ENCODE measurements at places on chromosomes 16 and 17.

DNA sequence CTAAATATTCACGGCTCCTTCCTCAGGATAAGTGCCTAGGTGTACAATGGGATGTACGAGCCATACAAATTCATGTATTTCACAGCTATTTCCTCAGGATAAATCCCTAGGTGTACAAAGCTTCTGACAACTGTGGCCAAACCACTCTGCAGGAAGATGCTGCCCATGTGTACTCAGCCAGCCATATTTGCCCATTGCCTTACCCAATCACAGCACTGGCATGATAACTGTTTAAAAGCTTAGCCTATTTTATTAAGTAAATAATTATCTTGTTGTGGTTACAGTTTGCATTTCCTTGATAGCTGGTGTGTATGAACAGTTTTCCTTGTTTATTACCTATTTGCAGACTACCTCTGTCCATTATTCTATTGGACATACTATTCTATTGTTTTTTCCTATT, 35.1 kb downstream of the CACNG1 start:
- DNase-seq = no peak

GRCh38 chr17:56165072-56165641, 11.9 kb downstream of the ANKFN1 start:
- DNase-seq = no peak

- DNase-seq = peak; percentile 57
Measured at GRCh38 chr17:68052810-68053209, 17.3 kb downstream of the KPNA2 start.

DNA sequence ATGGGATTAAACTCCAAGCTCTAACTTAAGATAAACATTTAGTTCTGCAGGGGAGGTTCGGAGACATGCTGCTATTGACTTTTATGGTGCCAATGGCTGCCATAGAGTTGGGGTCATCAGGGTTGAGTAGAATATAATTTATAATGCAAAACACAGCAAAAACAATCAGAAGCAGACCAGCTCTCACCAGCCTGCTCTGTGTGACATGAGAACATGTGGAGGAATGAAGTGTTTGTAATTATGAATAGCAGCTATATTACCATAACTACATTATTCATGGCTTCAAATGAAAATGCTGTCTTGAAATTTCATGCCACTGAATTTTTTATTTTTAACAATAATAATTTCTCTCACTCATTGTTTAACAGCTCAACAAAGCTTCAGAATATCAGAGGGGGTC, 645.6 kb upstream of the CDH8 start:
- DNase-seq = no peak

GRCh38 chr16:25978218-25978617, 286.5 kb downstream of the HS3ST4 start:
- peak; percentile 55 for DNase-seq

GRCh38 chr16:2738615-2739014, 13.8 kb upstream of the SRRM2 start:
- no peak for DNase-seq

GRCh38 chr17:58247511-58248363, 9.4 kb downstream of the LPO start:
- no peak for DNase-seq

GRCh38 chr17:78766225-78766624, 15.8 kb downstream of the CYTH1 start:
- no peak for DNase-seq

- no peak for DNase-seq
Measured at GRCh38 chr17:46774108-46774737, 44.3 kb downstream of the WNT3 start.

DNA sequence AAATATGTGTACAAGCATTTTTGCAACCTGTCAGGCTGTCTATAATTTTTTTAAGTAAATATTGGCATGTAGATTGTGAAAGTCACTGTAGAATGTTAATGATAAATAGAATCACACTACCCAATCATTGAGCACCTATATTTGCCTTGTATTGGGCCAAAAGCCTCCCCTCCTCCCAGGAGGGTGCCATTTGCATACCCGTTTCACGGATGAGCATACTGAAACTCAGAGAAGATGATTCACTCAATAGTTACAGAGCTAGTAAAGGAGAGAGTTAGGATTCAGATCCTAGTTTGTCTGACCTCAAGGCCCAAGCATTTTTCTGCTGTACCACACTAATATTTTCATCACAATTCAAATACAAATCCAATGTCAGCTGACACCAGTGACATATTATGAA, 299.7 kb upstream of the CDH11 start:
- no peak for DNase-seq

- peak; percentile 21 for DNase-seq
Measured at GRCh38 chr17:82095777-82096708, 2.0 kb downstream of the FASN start.

DNA sequence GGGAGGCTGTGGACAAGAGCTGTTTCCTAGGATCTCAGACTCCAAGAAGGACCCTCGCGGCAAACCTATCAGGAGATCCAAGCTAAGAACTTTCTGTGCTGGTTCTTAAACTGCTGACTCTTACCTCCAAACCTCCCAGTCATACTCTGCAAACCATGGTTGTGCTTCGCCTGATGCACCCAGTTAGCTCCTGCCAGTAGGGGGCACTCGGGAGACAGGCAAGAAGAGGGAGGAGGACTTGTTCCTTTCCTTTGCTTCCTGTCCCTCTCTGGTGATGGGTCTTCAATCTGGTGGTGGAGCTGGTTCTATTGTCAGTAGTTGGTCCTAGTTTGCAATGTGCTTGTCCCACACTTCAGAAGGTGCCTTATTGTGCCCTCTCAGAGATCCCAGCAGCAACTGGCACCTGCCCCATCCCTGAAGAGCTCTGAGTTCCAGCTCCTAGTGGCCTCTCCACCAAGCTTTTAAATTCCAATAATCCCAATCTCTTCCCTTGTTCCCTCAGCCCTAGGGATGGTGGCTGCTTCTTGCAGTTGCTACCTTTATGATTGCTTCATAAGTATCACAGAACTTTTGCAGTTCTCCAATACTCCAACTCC, 113.5 kb upstream of the RPL38 start:
- no peak for DNase-seq

Data from right cardiac atrium (tissue), 5 donors.